Ascending aorta (tissue), 2 donors: ENCODE measurements at places on chromosomes 7 and 10. TPM values are rescaled to one million over a fixed set of nuclear protein-coding genes. Genes with fewer than 3 reads are reported as not detected.
A peak's percentile ranks its signal among the peaks of the same experiment; 100 is the strongest.

GRCh38 chr7:37753398-37754050 lies 70.0 kb downstream of the GPR141 start:
- H3K36me3 ChIP-seq, result no peaks in the 10 kb centered on the region
- no peaks in the 10 kb centered on the region for H3K4me1 ChIP-seq
- no peak overlapping the region for H3K27ac ChIP-seq
- no peak overlapping the region for H3K4me3 ChIP-seq

- H3K27ac ChIP-seq, result no peak overlapping the region
- no peak for DNase-seq
- H3K4me1 ChIP-seq, result no peaks in the 10 kb centered on the region
- H3K36me3 ChIP-seq, result no peaks in the 10 kb centered on the region
- H3K4me3 ChIP-seq, result no peak overlapping the region
Measured at GRCh38 chr7:17492437-17492836, 194.0 kb downstream of the AHR start.

DNA sequence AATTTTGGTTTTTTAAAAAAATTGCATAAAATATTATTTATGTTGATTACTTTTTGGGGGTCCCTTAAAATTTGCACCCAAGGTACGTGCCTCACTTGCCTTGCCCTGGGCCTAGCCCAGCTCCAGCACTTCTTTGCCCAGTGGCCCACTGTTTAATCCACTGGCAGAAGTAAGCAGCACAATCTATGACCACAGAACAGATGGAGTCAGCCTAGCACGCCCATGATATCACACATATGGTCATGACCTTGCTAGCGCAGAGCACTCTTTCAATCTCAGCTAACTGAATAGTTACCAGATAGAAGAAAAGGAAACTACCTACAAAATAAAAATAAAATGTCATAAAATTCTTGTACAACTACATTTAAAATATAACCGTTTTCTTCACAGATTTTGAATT lies 5.6 kb downstream of the OGA start:
- H3K36me3 ChIP-seq, result peaks cover 49% of the 10 kb centered on the region
- no peak for DNase-seq
- peak overlapping the region; percentile 3 for H3K4me3 ChIP-seq
- no peaks in the 10 kb centered on the region for H3K27me3 ChIP-seq
- no peak overlapping the region for H3K27ac ChIP-seq

DNA sequence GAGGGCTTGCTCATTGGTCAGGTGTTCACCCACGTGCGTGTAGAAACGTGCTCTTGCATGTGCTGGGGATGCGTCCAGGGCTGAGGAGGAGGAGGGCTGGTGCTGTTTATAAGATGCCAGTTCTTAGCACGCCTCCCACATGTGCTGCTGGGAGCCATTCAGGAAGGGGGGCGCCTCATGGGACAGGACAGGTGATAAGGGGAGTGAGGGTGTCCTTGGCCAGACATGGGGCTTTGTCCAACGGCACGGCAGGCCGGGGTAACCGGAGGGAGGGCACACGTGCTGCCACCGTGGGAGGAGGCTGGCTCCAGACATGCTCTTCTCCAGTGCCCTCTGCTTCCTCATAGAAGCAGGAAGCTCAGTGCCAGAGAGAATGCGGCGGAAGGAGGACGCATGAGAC lies 150.0 kb downstream of the ZMYND11 start:
- H3K4me3 ChIP-seq, result no peak overlapping the region
- peaks cover 66% of the 10 kb centered on the region for H3K36me3 ChIP-seq
- no peak overlapping the region for H3K27ac ChIP-seq
- H3K27me3 ChIP-seq, result no peaks in the 10 kb centered on the region
- H3K4me1 ChIP-seq, result no peaks in the 10 kb centered on the region

DNA sequence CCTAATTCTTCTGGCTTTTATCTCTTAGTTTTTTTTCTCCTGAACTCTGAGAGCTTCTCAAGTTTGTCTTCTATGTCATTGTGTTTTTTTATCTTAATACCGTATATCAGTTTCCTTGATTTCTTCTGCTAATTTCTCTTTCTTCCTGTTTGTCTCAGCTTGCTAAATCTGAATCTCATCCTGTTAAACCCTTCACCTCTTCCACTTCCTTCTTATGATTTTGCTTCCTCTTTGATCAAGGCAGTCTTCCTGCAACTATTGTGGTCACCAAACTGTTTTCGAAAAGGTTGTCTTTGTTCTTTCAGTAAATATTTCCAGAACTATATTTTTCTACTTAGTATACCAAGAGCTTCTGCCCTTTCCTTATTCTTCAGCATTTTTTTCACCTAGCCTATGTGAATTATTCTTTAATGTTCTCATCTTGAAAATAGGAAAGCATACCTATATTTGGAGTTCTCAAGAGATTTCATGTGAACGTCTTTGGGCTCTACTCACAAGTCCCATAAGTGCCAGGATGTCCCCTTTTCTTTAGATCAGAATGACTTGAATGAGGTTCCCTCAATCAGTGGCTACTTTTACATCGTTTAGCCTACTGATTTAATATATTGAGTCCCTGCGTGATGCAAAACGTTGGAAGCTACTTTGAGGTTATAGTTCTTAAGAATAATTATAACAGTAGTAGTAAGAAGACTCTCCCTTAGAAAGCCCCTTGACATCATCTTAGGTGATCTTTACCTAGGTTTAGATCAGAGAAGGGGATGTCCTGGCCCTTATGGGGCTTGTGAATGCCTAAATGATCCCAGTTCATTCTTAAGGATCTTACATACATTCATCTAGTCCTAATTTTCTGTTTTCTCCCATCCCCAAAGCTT lies 415.4 kb upstream of the AUTS2 start:
- no peak for DNase-seq
- no peaks in the 10 kb centered on the region for H3K4me1 ChIP-seq
- peaks cover 4% of the 10 kb centered on the region for H3K27me3 ChIP-seq
- no peaks in the 10 kb centered on the region for H3K36me3 ChIP-seq

SLC12A9 gene
- total RNA-seq, result 19.4 TPM

DIP2C gene
- 14.7 TPM for total RNA-seq

ASZ1 gene
- not detected for total RNA-seq

RALA gene
- 6.0 TPM for total RNA-seq
